GM19239 (cell line): ENCODE measurements at places on chromosomes 1 and 21.

DNA sequence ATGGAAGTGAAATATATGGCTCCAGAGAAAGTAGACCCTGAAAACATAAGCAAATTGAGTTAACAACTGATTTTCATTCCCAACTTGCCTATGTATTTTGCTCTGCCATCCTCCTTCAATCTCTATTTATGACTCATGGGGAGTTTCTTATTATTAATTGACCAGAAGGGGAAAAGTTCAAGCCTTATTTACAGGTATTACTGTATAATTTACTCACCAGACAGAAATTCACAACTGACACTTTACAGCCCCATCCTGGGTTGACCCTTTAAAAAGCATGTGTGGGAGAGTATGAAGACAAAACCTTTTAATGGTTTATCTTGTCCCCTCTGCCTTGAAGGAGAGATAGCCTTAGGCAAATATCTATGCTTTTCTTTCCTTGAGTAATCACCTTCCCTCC is 39.8 kb upstream of the C1orf53 start:
- DNase-seq, result no peak

- no peak for DNase-seq
Observed at GRCh38 chr1:43614891-43615290, 35.1 kb upstream of the KDM4A start.

GRCh38 chr1:221394011-221394544 is 347.8 kb downstream of the DUSP10 start:
- no peak for DNase-seq

DNA sequence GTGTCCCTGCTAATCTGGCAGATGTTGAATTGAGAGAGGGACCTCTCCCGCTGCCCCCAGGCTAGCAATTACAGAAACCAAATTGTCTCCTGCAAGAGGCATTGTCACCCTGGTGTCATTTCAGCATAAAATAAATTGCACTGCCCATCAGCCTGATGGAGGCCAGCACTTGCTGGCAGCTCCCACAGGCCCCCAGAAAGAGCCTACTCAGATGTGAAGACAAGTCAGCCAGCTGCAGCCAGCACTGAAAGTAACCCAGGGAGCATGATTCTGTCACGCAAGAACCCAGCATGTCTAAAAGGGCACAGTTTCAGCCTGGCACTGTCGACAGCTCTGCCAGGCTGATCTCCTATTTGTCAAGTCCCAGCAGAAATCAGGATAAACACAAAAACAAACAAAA is 110.3 kb upstream of the CTTNBP2NL start:
- DNase-seq, result no peak

GRCh38 chr1:93715529-93716126 is 34.0 kb upstream of the BCAR3 start:
- no peak for DNase-seq

DNA sequence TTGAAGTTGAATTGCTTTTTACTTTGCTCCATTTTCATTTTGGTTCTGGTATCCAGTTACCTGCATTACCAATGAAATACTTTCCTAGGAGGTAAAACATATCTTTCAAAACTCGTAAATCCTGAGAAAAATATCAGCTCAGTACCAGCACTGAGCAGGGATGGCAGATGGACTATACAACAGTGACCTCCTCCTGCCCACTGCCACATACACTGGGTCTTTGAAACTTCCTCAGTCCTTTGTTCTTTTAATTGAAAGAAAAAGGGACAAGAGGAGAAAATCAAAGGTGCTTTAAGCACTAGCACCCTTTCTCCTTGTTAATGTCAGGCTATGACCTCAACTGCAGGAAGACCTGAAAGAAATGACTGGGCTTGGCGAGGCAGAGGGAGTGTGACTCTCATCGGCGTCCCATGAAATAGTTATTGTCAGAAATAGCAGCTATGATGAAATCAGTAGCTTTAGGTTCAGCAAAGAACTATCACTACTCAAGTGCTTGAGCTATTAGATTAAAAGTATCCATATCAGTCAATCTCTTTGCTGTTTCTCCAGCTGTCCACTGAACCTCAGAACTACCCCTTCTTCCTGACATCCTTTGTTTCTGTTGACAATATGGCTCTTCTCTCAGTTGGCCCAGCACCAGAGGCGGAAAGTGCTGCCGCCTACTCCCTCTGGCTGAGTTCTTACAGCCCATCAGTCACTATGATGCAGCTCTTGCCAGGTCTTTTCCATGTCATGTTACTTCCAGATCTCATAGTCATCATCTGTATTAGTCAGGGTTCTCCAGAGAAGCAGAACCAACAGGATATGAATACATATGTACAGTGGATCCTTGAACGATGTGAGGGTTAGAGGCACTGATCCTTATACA is 207.0 kb upstream of the MAP1LC3C start:
- no peak for DNase-seq

- DNase-seq, result no peak
Observed at GRCh38 chr21:33824156-33824941, 91.3 kb downstream of the ATP5PO start.

DNA sequence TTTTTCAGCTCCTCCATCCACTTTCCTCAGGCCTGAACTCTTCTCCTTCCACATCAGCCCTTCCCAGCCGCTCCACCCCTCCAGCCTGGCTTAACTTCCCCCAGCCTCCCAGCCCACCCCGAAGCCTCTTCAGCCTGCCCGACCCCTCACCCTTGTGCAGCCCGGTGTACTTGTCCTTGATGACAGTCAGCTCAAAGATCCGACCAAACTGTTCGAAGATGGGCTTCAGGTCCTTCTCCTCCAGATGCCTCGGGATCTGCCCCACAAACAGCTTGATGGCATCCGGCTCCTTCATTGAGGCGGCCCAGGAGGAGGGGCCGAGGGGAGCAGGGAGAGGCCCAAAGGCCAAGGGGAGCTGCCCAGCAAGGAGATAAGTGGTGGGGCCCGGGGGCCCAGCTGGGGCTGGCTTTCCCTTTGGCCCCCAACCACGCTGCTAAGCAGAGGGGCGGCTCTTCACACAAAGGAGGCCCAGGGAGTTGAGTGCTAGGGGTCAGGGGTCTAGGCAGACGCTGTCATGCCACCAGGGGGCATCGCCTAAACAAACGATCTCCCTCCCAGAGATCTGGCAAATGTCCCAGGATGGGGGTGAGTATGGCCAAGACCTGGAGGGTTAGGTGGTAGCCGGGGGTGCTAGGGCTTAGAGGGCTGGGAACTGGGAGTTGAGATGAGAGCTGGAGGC is 738 bp downstream of the CELF3 start:
- DNase-seq, result no peak

DNA sequence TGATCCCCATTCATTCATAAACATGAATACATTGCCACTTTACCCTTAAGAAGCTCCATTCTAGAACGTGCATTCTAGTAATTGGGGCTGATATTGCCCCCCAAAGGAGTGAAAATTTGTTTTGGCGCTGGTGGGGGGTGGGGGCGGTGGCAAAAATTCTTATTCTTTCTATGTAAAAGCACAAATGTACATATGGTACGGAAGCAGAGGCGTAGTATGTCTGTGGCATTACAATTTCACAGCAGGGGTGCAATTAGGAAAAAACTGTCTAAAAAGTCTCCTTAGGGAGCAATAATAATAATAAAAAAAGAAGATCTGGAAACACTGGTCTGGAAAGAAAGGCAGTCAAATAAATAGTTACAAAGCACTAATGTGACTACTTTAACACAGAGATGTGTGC is 40.4 kb upstream of the TMEM51 start:
- DNase-seq, result no peak

DNA sequence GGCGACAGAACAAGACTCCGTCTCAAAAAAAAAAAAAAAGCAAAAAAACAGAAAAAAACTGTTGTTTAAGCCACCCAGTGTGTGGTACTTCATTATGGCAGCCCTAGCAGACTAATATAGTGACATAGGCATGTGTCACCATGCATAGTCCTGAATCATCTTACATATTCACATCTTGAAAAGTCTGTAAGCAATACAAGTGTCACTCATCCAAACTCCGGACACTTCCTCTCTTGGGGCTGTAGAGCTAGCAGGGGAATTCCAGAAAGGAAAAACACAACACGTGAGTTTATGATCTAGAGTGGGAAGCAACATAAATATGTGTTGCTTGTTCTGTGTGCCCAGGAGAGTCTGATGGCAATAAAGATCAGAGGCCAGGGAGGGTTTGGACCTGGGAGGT is 81.6 kb upstream of the KCNE2 start:
- no peak for DNase-seq

GRCh38 chr1:245056913-245057312 is 97.9 kb upstream of the KIF26B start:
- DNase-seq, result no peak

GRCh38 chr1:41641941-41642527 is 157.6 kb upstream of the EDN2 start:
- DNase-seq, result no peak

DNA sequence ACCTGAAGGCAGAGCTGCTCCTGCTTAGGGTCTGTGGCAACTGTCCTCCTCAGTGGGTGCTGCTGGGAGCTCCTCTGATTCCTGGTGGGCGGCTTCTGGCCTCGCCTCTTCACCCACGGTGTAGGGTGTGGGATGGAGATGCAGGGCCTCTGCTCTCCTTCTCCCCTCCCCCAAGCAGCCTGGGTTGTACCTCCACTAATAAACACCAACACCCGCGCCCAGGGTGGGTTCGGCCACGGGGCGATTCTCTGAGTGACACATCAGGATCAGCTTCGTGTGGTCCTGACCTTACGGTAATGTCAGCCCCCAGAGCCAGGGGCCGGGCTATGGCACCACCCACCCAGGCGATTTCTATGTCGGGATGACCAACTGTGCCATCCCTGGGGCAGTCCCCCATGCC is 23.7 kb downstream of the KRTAP10-1 start:
- DNase-seq, result no peak
